ENCODE measurements at places on chromosomes 13 and 19.

GRCh38 chr13:37118016-37118415, 12.6 kb upstream of the CSNK1A1L start:
- DNase-seq = no peak

- no peak for DNase-seq
These were observed 19.4 kb downstream of the GJA3 start for GRCh38 chr13:20141238-20142022.

GRCh38 chr13:51679616-51680015, 95.4 kb downstream of the WDFY2 start:
- DNase-seq = no peak

- DNase-seq = no peak
These were observed 64.5 kb downstream of the CHST8 start for GRCh38 chr19:33686262-33686661.

- no peak for DNase-seq
These were observed 8.8 kb upstream of the KLK8 start for GRCh38 chr19:51010066-51010795.

DNA sequence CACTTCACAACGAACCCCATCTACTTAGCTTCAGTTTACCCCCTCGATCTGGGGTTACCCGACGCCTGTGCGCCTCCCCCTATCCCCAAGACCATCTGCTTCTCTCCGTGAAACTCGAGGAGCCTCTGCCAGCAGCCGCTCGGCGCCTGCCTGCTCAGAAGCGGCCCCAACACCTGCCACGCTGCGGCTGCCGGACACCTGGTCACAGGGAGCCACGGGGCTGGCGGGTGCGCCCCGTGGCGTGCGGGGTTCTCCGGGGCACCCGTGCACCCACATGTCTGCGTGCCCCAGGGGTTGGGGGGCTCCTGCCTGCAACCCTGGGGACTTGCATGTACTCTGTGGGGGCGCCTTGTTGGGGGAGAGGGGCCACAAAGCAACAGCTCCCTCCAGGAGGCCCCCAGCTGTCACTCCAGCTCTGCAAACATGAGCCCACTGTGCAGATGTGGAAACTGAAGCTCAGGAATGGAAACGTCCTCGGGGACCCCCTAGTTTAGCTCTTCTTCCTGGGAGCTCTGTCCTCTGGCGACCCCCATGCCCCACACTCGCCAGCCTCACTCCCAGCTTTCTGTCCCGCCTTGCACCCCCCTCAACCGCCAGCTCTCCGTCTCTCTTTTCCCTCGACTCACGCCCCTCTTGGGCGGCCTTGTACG, 7.0 kb upstream of the SEMA6B start:
- DNase-seq = no peak

- no peak for DNase-seq
These were observed 1460.3 kb downstream of the UQCRFS1 start for GRCh38 chr19:27752530-27753184.

GRCh38 chr13:112207129-112207528, 140.2 kb downstream of the SOX1 start:
- no peak for DNase-seq

GRCh38 chr19:10471909-10472308, 31.2 kb downstream of the KEAP1 start:
- no peak for DNase-seq
